ENCODE measurements at places on chromosomes 1 and 21.

GRCh38 chr1:27520651-27521050, 30.7 kb upstream of the WASF2 start:
- no peak for DNase-seq

- DNase-seq, result no peak
Measured at GRCh38 chr1:177960939-177961622, 8.8 kb downstream of the SEC16B start.

DNA sequence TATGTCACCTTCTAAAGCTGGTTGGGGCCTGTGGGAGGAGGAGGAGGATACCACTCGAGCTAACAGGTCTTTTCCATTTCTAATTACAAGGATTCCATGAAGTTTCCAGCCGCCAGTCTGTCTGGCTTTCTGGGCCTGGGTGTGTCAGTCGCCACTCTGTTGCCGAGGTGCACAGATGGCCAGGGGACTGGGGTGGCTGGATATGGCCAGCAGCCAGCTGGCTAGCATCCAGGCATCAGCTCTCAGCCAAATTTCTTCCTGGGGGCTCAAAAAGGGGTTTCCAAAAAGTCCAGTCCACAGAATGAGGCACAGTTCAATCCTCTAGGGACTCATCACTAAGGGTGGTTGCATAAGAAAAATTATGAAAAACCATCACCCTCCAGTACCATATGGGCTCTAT, 32.4 kb downstream of the ITPKB start:
- no peak for DNase-seq

DNA sequence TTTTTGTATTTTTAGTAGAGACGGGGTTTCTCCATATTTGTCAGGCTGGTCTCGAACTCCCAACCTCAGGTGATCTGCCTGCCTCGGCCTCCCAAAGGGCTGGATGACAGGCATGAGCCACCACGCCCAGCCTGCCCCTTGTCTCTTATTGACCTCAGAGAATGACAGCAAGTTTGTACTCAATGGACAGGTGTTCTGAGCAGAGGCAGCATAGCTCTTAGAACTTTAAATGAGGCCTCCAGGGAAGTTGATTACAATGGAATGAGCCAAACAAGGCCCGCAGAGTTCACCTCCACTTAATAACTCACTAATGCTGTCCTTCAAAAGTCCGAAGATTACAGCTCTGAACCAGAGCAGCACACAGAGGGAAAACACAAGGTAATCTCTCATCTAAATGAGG, 10.9 kb downstream of the TMPRSS2 start:
- no peak for DNase-seq

- DNase-seq, result no peak
Measured at GRCh38 chr1:21836729-21837128, 24.7 kb downstream of the LDLRAD2 start.

GRCh38 chr1:230058626-230059025, 8.4 kb upstream of the GALNT2 start:
- no peak for DNase-seq

DNA sequence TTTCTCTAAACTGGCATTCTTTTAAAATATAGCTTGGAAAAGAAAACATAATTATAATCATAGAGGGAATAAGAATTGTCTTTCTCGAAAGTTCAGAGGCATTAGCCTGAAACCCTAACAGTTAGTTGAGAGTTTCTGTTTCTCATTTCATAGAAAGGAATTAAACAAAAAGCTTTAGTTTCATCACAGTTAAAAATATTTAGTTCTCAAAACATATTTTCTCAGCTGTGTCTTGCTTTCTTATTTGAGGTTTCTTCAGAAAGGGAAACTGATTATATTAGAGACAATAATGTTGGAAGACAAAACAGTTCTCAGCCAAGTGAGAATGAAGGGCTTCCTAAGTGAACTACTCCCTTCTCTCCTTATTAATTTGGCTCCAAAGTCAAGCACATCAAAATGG, 75.4 kb upstream of the C1orf105 start:
- no peak for DNase-seq

DNA sequence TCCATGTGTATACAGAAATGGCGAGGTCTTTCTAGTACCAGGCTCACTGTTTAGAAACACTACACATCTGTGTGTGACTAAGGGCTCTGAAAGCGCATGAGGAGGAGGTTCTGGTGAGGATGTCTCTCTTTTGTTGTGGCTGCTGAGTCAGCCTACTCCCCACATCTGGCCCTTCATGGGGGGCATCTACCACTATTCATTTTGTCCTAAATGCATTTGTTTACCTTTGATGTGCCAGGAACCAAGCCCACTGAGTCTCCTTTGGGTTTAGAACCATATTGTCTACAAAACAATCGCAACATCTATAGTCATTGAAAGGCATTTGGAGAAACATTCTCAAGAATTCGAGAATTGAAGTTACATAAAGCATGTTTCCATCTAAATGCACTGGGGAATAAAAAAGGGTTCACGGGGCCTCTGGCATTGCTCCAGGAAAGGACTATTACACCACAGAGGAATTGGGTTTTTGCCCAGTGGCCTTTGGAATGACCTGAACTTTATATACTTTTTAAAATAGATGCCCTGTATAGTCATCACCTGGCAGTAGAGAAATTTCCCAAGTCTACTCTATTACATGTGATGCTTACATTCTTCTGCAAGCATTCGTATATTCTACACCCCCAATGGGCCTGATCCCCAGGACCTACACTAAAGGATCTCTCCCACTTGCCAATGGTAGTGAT, 35.1 kb upstream of the ADORA3 start:
- no peak for DNase-seq

DNA sequence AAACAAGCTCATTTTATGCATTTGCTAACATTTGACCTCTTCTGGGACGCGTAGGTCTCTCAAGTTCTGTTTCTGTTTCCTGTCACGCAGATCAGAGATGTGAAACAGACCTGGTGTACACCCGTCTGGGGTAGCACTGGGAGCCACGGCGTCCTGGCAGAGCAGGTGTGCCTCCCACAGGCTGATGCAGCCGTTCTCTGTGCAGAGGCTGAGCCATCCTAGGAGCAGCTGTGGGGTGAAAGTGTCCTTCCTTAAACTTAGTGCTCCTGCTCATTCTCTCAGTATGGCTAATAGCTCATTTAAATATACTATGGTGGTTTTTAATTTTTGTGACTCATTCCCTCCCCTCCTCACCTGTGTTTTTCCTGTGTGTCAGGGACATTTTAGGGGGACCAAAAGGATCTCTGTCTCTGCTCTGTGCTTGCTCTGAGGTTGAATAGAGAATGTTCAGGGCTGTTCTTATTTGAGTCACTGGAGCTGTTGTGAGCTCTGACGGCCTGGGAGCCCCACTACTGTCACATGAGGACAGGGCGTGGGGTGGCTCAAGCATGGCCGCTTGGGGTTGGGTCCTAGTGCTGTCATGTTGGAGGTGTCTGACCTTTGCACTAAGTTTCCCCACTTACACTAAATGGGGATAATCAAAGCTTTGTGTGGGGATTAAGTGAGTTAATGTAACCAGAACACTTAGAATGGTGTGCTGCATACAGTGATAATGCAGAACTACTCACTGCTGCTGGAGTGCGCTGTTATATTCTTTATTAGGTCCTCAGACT, 43.0 kb downstream of the GALNT2 start:
- peak; percentile 81 for DNase-seq

DNA sequence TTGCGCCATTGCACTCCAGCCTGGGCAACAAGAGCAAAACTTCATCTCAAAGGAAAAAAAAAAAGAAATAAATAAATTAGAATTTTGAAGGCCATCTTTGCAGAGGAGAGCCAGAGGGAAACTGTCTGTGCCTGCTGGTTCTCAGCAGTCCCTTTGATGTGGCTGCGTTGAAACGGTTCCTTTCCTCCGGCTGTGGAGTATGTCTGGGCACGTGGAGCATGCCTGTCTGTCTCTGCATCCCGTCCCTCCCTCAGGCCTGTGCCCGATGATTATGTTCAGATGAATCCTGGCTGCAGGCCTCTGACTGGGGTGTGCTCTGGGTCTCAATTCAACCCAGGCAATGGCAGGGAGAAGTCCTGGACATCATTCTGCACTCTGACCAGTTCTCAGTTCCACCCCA, 33.4 kb downstream of the KIAA1614 start:
- no peak for DNase-seq

DNA sequence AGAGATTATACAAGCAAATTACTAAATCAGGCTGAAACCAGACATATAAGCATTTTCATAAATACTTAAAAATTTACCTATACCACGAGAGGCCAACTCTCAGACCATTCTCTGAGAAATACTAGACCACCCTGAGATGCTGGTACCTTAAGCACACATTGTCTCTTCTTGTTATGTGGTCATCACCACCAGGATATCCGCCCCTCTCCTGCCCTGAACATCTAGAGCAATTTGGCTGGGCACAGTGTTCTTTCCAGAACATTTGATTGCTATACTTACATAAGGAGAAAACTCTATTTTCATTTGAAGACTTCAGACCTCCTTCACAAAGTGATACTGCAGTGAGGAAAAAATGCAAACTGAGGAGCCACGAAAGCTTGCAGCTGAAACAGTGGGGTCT, 36.2 kb upstream of the DUSP10 start:
- no peak for DNase-seq

DNA sequence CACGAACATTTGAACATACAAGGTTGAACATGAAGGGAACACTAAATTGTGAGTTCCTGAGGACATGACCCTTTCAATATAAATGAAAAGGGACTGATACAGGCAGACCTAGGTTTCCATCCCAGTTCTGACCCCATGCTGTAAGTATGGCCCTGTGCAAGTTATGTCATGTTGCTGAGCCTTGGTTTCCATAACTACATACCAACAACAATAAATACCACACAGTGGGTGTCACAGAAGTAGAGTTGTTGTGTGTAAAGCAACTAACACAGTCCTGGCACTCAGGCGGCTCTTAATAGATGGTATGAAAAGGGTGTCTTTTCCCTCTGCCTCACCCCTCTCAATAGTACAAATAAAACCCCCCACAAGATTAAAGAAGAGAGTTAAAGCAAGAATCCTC, 140.8 kb downstream of the LMX1A start:
- DNase-seq, result no peak
